ENCODE measurements at places on chromosomes 4 and X.

DNA sequence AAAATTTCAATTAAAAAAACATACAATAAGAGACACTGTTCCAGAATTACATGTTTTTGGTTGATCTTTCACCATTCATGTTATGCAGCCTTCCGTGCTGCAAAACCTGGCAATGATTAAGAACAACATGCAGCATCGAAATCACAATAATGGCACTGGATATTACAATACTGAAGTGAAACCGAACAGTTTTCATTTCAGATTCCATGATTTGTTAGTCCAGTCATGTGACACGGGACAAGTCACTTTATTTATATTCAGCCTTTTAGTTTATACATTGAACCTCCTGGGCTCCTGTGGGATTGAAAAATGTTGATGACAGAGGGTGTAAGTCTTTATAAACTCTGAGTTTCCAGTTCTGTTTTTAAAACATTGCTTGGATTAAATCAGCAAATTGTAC is 142.5 kb upstream of the TTC29 start:
- no peak for DNase-seq

DNA sequence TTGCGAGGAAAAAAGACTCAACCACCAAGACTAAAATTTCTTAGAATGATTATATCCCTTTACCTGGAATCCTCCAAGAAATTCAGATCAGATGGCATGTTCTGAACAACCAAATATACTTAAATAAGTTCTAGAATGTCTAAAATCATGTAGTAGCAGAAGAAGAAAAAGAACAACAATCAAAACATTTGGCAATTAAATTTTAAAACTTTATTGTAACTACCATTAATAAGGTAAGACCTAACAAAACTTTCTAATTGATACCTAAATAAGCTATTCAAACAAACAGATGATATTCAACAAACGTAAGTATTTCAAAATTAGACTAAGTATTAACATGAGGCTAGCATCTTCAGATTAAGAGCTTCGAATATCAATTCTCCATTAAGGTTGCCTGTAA is 4.3 kb downstream of the THOC2 start:
- no peak for DNase-seq

- no peak for DNase-seq
Measured at GRCh38 chrX:21379991-21380390, 5.8 kb downstream of the CNKSR2 start.

- no peak for DNase-seq
Measured at GRCh38 chr4:2599304-2599654, 62.8 kb downstream of the FAM193A start.

GRCh38 chr4:171221181-171221580 is 592.0 kb upstream of the GALNTL6 start:
- no peak for DNase-seq

DNA sequence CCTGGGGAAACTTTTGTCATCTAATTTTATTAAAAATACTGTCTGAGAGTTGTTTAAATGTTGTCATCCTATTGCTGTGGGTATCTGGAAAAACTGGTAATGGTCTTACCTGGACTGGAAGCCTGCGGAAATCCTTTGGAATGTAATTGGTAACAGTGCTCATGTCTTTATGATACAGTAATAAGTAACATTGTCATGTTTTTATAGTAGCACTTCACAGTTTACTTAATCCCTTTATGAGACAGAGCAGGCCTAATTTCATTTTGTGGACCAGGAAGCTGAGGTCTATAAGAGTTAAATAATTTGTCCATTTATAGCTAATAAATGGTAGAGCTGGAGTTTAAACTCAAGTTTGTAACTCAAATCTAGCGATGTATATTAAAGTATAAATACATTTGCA is 88.3 kb downstream of the TRAPPC11 start:
- DNase-seq, result no peak

DNA sequence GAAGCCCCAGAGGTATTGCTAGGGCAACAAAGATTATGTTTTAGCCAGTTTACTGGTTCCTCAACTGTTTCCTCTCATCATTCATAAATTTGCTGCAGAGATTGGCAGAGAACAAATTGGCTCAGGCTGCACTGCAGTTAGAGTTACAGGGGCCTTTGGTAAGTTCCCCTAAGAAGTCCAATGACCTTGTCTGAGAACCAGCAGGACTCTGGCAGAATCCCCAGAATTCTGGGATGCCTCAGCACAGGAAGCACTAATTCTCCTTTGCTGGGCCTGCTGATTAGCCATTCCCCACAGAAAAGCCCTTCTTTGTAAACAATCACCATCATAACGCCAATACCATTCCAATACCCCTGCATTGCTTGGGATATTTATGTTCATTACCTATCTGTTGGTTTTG is 151.3 kb downstream of the USP46 start:
- no peak for DNase-seq

DNA sequence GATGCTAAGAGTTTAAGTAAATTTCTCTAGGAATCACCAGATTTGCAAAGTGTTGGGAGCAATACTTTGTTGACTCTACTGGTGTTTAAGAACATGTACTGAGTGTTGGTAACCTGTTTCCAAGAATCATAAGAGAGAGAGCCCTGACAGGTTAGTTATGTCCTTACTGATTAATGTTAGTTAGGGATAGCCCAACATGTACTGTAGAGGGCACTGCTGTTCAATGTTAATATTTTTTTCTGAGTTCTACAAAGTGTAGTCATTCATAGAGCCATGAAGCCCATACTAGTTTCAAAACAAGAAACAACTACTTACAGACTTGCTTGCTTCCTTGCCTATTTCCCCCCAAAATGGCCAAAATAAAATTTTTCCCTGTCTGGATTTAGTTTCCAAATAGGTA is 11.9 kb downstream of the TMPRSS11D start:
- DNase-seq, result no peak
